Stimulated activated CD8-positive, alpha-beta memory T cell treated with anti-CD3 and anti-CD28 coated beads, Interleukin-4, amount 100 ng/mL, for 24 hours (primary cell): ENCODE measurements at places on chromosomes 11 and 22.

- no peak for DNase-seq
These were observed 421.8 kb downstream of the ETS1 start for GRCh38 chr11:128165572-128165971.

DNA sequence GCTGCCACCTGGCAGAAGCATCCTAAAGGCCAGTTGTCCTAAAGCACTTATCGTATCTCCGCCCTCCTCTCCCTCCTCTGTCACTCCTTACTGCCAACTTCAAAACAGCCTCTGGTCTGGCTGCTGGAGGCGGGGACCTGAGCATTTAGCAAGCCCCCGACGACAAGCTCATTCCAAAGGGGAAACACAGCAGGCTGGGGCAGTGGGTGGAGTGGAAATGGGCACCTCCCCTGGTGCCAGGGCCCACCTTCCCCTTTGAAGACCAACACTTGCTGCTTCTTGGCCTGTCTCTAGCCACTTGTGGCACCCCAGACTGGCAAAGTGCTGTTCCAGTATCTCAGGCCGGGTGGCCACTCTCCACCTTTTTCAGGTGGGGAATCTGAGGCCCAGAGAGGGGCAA lies 3.6 kb downstream of the MAP3K11 start:
- DNase-seq, result no peak

DNA sequence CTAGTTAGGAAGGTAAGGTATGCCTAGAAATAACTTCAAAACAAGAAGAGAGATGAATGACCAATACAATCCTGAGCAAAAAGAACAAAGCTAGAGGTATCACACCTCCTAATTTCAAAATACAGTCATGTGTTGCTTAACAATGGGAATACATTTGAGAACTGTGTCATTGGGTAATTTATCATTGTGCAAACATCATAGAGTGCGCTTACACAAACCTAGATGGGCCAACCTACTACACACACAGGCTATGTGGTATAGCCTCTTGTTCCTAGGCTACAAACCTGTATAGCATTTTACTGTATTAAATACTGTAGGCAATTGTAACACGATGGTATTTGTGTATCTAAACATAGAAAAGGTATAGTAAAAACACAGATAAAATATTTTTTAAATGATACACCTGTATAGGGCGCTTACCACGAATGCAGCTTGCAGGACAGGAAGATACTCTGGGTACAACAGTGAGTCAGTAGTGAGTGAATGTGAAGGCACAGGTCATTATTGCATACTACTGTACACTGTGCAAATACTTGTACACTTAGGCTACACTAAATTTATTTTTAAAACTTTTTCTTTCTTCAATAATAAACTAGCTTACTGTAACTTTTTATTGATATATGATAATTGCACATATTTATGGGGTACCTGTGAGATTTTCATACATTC lies 48.2 kb downstream of the STK33 start:
- no peak for DNase-seq

DNA sequence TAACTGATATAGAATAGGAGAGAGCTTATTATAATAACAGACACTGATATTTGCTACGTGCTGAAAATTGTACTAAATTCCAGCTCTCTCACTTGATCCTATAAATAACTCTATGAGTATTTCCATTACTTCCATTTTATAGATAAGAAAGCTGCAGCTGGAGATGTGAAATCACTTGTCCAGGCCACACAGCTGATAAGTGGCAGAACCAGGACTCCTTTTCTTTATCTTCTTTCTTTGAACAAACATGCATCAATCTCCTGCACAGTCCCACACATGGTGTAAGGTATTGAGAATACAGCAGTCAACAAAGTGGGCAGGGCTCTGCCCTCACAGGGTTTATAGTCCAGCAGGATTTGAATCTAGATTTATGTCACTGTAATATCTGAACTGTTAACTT lies 652.1 kb downstream of the NELL1 start:
- DNase-seq, result no peak

DNA sequence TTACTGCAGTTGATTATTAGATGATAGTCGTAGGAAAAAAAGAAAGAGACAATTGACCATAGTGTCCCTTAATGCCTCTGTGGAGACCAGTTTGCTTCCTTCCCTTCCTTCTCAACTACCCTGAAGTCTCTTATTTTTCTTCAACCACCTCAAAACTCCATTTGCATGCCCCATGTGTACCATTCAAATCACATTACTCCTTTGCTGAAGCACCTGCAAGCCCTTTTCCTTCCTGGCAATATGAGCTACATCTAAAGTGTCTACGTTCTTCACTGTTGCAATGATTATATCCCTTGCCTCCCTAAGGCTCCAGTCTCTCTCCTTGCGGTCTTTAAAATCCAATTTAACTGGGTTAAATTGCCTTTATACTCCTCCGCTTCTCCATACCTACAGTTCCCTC lies 867.4 kb upstream of the API5 start:
- DNase-seq, result no peak

GRCh38 chr11:45318516-45318915 lies 32.4 kb upstream of the SYT13 start:
- DNase-seq, result no peak

GRCh38 chr11:128926437-128927107 lies 16.1 kb downstream of the TP53AIP1 start:
- DNase-seq, result no peak

GRCh38 chr11:130872102-130872501 lies 44.2 kb downstream of the SNX19 start:
- no peak for DNase-seq

- DNase-seq, result no peak
These were observed 137.0 kb upstream of the ANO3 start for GRCh38 chr11:26194881-26195280.

DNA sequence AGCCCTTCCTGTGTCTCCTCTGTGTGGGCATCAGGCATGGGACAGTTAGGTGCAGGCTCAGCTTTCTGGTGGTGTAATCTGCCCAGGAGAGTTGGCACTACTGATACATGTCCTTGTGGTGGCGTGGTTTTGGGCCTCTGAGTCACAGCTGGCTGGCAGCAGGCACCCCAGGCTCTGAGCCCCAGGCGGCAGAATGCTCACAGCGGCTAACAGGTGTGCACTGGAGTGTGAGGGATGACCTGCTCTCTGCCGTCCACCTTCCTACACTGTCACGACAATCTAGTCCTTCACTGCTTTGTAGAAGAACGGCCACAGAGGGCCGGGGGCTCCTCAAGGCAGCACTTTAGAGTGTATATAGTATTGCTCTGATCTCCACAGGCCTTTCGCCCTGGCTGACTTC lies 100.3 kb upstream of the PITPNB start:
- no peak for DNase-seq

DNA sequence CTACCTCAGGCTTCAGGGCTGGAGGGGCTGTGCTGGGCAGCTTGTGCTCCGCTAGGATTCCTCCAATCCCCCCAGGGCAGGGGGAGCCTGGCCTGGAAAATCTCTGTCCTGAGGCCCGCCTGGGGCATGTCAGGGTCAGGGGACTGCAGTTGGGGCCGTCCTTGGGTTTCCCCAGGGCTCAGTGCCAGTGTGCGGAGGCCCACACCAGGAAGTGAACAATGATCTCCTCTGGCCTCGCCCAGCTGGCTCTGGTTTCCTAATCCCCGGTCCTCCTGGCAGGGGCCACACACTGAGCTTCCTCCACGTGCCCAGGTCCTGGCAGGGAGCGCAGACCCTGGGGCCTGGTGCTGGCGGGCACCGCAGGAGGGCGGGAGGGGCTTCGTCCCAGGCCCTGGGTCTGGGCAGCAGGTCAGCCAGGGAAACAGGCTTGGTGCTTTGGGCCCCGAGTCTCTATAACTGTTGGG lies 1.4 kb upstream of the MUC2 start:
- DNase-seq, result no peak

DNA sequence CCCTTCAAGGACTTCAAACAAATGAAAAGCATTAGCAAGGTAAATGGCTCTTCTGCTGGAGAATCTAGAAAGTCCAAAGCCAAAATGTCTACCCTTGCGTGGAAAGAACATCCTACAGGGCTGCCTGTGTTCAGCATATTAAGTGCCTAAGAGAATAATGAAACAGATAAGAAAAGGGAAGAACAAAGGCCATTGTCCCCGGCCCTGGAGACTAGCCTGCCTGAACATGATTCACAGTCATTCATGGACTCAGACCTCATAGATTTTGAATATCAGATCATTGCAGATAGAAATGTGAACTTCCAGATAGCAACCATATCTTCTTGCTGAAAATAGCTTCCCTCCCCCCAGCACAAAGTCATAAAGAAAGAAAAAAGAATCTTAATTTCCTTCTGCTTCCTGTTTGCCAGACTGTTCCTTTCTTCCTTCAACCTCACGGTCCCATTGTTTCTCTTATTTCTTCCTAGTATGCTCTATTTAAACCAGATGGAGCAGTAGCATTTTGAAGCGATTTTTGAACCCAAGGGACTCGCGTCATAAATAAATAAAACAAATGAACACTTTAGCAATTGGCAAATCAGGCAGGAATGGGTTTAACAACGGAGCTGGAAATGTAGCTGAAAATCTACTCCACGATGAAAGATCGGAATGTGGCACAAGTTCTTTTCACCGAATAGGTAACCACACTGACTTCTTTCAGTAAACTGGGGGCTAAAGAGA lies 408.2 kb upstream of the CCDC90B start:
- DNase-seq, result no peak

DNA sequence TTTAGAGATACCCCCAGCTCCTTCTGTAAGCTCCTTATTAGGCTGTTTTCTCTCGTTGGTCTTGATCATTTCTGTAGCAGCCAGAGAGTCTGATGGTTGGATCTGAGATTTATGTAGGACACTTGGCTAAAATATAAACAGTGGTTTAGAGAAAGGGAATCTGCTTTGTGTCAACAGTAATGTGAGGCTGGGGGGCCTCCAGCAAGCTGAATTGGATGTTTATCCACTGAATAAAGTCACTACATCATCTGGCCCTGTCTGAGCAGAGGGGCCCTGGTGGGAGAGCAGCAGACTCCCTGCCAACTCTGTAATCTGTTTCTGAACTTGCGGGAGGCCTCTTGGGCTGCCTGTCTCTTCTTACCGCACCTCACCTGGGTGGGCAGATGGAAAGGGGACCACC lies 328.5 kb upstream of the PLET1 start:
- DNase-seq, result no peak

DNA sequence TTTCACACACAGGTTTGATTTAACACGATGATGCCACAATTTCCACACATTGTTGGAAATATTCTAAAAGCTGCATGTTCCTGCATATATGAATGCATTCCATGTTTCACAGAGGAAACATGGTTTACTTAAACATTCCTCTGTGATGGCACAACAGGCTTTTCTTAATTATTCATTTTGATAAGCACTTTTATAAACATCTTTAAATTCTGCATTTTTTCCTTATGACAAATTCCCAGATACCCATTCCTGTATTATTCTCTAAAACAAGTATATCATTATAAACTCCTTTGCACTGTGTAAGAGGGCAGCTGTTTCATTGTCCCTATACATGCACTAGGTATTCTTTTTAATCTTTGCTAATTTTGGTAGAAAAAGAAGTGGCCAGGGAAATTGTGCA lies 532.3 kb downstream of the SOX6 start:
- no peak for DNase-seq

GRCh38 chr11:124865181-124865901 lies at the start of gene ROBO3:
Gene ROBO3 (plus strand): TSS chr11:124865432. CDS start chr11:124865578, 146 bp downstream.
- no peak for DNase-seq

GRCh38 chr22:37219533-37219932 lies 7.3 kb upstream of the SSTR3 start:
- DNase-seq, result no peak

GRCh38 chr11:117122556-117122955 lies 21.5 kb upstream of the PAFAH1B2 start:
- DNase-seq, result no peak

GRCh38 chr22:23301591-23301990 lies 121.3 kb downstream of the BCR start:
- no peak for DNase-seq

DNA sequence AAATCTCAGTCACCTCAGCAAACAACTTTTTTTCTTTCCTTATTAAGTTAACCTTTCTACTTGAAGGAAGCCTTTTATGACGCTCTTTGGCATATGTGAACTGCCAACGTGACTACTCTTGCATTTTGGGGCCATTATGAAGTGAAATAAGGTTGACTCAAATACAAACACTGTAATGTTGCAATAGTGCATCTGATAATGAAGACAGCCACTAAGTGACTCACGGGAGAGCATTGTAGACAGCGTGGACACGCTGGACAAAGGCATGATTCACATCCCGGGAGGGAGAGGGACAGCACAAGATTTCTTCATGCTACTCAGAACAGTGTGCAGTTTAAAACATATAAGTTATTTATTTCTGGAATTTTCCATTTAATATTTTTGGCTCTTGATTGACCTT lies 560.8 kb downstream of the ETS1 start:
- DNase-seq, result no peak

- no peak for DNase-seq
These were observed 355.3 kb upstream of the CCDC90B start for GRCh38 chr11:83641511-83641910.

GRCh38 chr11:132855516-132855915 lies 676.8 kb downstream of the OPCML start:
- no peak for DNase-seq

DNA sequence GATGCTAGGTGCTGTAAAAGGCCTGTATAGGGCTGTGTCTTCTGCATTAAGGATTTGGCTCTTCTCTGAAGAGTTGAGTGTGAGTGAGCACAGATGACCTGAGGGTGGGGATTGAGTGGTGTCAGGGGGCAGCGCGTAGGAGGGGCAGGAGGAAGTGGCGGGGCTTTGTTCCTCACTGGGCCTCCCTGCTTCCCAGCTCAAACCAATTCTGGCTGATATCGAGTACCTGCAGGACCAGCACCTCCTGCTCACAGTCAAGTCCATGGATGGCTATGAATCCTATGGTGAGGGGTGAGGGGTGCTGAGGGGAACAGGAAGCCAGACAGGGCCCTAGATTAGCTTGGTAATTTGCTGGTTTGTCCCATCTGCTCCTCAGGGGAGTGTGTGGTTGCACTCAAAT lies 9.1 kb downstream of the PHOX2A start:
- DNase-seq, result no peak

- no peak for DNase-seq
These were observed 566.2 kb downstream of the TBC1D22A start for GRCh38 chr22:47328550-47329243.

DNA sequence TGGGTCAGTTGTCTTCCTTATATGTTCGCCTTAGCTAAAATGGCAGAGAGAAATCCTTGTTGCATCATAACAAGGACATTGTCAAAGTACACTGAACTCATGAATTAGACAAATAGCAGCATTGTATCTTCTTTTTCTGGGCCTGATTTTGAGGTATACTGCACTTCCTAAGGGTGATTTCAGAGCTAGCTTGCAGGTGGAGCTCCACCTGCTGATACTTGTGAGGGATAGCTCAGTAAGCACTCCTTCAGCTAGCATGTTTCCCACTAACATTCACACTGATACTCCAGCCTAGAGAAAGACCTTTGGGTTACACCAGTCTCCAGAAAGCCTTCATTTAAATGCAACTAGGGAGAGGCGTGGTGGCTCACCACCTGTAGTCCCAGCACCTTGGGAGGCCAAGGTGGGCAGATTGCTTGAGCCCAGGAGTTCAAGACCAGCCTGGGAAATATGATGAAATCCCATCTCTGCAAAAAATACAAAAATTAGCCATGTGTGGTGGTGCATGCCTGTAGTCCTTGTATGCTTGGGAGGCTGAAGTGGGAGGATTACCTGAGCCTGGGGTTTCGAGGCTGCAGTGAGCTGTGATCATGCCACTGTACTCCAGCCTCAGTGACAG lies 29.8 kb downstream of the JAM3 start:
- DNase-seq, result no peak

GRCh38 chr11:68948496-68948895 lies 32.3 kb downstream of the MRGPRD start:
- DNase-seq, result no peak
